Islet precursor cell (in vitro differentiated cells): ENCODE measurements at places on chromosomes 4 and X.

DNA sequence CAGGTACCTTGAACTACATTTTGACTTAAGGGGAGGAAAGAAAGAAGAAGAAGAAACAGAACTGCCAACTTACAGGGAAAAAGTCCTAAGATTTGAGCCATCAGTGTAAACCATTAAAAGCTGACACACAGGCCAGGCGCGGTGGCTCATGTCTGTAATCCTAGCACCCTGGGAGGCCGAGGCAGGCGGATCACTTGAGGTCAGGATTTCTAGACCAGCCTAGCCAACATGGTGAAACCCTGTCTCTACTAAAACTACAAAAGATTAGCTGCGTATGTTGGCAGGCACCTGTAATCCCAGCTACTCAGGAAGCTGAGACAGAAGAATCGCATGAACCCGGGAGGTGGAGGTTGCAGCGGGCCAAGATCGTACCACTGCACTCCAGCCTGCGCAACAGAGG is 389.7 kb upstream of the FAM241A start:
- DNase-seq = no peak

- no peak for DNase-seq
Observed at GRCh38 chr4:32672359-32672758, 1952.2 kb downstream of the PCDH7 start.

- DNase-seq = peak; percentile 78
Observed at GRCh38 chr4:6087669-6088341, 69.6 kb upstream of the C4orf50 start.

- DNase-seq = no peak
Observed at GRCh38 chrX:126994032-126994600, 174.6 kb downstream of the PRR32 start.

- no peak for DNase-seq
Observed at GRCh38 chr4:97762115-97762512, 381.2 kb downstream of the STPG2 start.

DNA sequence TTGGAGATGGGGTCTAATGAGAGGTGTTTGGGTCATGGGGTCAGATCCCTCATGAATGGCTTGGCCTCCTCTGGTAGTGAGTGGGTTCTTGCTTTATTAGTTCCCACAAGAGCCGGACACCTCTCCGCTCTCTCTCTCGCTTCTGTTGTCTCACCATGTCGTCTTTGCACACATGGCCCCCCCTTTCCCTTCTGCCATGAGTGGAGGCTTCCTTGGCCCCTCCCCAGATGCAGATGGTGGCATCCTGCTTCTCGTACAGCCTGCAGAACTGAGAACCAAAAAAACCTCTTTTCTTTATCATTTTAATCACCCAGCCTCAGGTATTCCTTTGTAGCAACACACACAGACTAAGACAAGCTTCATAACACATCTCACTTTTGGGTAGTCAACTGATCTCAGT is 49.6 kb upstream of the SPRY1 start:
- no peak for DNase-seq

DNA sequence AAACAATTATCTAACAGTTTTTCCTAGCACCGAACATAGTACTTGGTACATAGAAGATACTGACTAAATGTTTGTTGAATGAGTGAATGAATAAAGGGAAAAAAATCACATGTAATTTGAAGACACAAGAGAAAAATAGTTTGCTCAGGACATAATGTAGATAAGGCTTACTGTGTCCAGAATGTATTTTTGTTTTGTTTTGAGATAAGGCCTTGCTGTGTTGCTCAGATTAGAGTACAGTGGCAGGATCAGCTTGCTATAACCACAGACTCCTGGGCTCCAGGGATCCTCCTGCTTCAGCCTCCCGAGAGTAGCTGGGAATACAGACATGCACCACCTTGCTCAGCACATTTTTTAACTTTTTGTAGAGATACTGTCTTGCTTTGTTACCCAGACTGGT is 6.5 kb downstream of the FAM199X start:
- DNase-seq = no peak

DNA sequence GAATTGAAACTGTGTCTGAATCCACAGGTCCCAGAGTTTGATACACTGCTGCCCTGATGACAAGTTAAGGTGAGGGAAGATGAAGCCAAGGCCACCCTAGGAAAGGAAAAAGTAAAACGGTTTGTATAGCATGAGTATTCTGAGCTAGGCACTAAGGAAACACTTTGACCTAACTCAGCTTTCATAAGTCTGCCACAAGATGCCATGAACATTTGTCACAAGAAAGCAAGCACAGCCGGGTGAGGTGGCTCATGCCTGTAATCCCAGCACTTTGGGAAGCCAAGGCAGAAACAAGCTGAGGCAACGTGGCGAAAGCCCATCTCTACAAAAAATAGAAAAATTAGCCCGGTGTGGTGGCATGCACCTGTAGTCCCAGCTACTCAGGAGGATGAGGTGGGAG is 34.2 kb downstream of the ELOVL6 start:
- no peak for DNase-seq

- DNase-seq = no peak
Observed at GRCh38 chr4:112015960-112016359, 129.3 kb upstream of the FAM241A start.
